ENCODE measurements at places on chromosomes 11 and 22. TPM values are rescaled to one million over a fixed set of nuclear protein-coding genes. Genes with fewer than 3 reads are reported as not detected.
A peak's percentile ranks its signal among the peaks of the same experiment; 100 is the strongest.

DNA sequence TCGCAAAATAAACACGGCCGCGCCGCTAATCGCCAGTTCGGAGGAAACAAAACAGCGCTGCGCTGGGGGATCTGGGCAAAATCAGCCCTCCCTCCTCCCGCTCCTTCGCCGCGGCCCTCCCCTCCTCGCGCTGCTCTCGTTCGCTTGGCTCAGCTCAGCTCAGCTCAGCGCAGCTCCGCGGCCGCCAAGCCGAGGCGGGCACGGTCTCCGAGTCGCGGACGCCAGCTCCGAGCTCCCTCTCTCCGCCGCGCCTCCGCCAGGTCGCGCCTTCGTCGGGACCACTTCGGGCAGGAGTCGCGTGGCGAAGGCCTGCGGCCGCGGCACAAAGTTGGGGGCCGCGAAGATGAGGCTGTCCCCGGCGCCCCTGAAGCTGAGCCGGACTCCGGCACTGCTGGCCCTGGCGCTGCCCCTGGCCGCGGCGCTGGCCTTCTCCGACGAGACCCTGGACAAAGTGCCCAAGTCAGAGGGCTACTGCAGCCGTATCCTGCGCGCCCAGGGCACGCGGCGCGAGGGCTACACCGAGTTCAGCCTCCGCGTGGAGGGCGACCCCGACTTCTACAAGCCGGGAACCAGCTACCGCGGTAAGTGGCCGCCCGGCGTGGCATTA, at the start of gene SPON1:
SPON1 (plus strand) TSS at position 162 of the 607 bp plus-strand sequence; CDS start at position 344, 182 bp downstream.
- H3K4me3 ChIP-seq = peak within 1 kb of the TSS; percentile 47
- peaks cover 48% of the 10 kb centered on the region for H3K27me3 ChIP-seq
- DNase-seq = no peak
- no peak within 1 kb of the TSS for H3K27ac ChIP-seq

KCNK4 gene
- not detected for total RNA-seq

GRCh38 chr22:49214976-49215375, 612.7 kb downstream of the BRD1 start:
- H3K4me1 ChIP-seq = no peaks in the 10 kb centered on the region
- no peak for DNase-seq
- no peak overlapping the region for H3K4me3 ChIP-seq
- H3K27me3 ChIP-seq = no peaks in the 10 kb centered on the region
- no peaks in the 10 kb centered on the region for H3K36me3 ChIP-seq

OR5M3 gene
- not detected for total RNA-seq

DNA sequence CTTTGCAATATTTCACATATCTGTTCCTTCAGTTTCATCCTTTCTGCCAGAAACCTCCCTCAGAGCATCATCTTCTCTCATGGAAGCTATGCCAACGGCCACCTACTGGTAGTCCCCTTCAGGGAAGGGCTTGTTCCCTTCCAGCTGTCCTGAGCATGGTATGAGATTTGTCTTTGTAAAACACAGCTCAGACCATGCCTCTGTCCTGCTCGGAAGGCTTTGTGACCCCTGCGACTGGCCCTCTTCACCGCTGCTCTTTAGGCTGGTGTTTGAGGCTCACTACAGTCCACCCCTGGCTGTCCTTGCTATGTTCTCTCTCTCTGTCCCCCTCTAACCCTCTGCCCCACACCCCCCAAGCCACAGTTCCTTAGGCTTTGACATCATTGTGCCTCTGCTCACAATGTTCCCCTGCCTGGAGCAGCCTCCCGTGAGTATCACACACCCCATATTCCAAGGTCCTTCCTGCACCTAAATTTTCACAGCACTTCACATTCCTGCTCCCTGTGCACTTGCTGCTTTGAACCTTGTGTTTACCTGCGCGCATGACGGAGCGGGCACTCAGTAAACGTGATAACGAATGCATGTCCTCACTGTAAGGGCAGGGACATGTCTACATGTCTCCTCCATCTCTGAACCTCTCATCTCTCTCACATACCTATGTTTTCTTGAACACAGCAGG, 24.0 kb upstream of the ACER3 start:
- no peak for DNase-seq
- H3K36me3 ChIP-seq = no peaks in the 10 kb centered on the region
- no peaks in the 10 kb centered on the region for H3K4me1 ChIP-seq
- H3K27me3 ChIP-seq = no peaks in the 10 kb centered on the region
- H3K4me3 ChIP-seq = no peak overlapping the region

DNA sequence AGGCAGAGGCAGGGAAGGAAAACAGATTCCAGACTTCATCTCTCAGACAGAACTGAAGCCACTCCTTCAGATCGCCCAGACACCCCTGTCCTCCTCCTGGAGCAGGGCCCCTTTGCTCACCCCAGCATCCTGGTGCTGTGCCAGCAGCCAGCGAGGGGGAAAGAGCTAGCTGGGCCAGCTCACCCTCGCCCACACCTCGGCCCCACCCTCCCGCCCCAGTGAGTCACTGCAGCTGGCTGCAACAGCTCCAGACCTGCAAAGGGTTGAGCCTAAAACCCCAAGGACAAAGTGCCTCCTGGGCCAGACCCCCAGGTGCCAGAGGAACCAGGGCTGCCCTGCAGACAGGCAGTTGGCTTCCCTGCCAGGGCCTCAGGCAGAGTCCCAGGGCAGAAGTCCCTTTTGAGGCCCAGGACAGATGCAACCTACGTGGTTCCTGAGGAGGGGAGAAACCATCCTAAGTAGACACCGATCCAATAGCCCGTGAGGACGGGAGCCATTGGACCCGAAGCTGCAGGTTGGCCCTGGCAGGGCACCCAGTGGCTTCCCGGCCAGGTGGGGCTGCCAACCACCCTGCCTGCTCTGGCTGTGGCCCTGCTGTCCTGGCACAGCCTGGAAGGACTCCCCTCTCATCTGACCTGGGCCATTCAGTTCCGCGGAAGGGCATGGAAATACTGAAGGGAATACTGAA, 7.2 kb downstream of the AHNAK start:
- peak overlapping the region; percentile 57 for H3K27ac ChIP-seq
- H3K4me1 ChIP-seq = peaks cover 64% of the 10 kb centered on the region
- H3K36me3 ChIP-seq = peaks cover 8% of the 10 kb centered on the region
- peak overlapping the region; percentile 38 for H3K4me3 ChIP-seq

C11orf21 gene
- total RNA-seq = 9.4 TPM

GRCh38 chr22:19844377-19845053, 10.2 kb downstream of the GNB1L start:
- H3K4me1 ChIP-seq = peaks cover 24% of the 10 kb centered on the region
- no peak for DNase-seq
- H3K4me3 ChIP-seq = no peak overlapping the region
- H3K36me3 ChIP-seq = peaks cover 9% of the 10 kb centered on the region
- H3K27ac ChIP-seq = no peak overlapping the region
- H3K27me3 ChIP-seq = no peaks in the 10 kb centered on the region

- DNase-seq = no peak
- no peaks in the 10 kb centered on the region for H3K4me1 ChIP-seq
- no peak overlapping the region for H3K27ac ChIP-seq
- no peak overlapping the region for H3K4me3 ChIP-seq
- H3K36me3 ChIP-seq = no peaks in the 10 kb centered on the region
- no peaks in the 10 kb centered on the region for H3K27me3 ChIP-seq
These were observed 16.0 kb upstream of the PICK1 start for GRCh38 chr22:38040953-38041759.

DNA sequence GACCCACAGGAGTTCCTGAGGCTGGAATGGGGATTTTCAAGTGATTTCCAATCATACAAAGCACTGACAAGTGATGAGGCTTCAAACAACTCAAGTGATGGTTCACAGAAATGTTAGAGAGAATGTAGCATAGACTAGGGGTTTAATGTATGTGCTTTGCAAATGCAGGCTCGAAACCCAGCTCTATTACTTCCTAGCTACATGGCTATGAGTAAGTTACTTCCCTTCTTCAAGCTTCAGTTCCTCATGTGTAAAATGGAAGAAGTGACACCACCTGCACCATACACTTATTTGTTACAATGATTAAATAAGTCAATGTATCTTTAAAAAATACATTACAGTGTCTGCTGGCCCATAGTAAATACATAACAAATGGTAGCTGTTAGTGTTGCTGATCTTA, 139.8 kb downstream of the CCDC81 start:
- peaks cover 3% of the 10 kb centered on the region for H3K4me1 ChIP-seq
- H3K36me3 ChIP-seq = no peaks in the 10 kb centered on the region
- no peaks in the 10 kb centered on the region for H3K27me3 ChIP-seq
- no peak for DNase-seq
- no peak overlapping the region for H3K27ac ChIP-seq
- no peak overlapping the region for H3K4me3 ChIP-seq

- peak; percentile 89 for DNase-seq
- H3K4me1 ChIP-seq = peaks cover 61% of the 10 kb centered on the region
- H3K27me3 ChIP-seq = no peaks in the 10 kb centered on the region
- H3K27ac ChIP-seq = peak within 1 kb of the TSS; percentile 97
- peak within 1 kb of the TSS; percentile 100 for H3K4me3 ChIP-seq
- H3K36me3 ChIP-seq = peaks cover 9% of the 10 kb centered on the region
These were observed at the start of gene NUP160 for GRCh38 chr11:47847892-47848699. TSS of gene NUP160 (minus strand) at chr11:47848350. CDS start at chr11:47848318, 32 bp downstream.

DNA sequence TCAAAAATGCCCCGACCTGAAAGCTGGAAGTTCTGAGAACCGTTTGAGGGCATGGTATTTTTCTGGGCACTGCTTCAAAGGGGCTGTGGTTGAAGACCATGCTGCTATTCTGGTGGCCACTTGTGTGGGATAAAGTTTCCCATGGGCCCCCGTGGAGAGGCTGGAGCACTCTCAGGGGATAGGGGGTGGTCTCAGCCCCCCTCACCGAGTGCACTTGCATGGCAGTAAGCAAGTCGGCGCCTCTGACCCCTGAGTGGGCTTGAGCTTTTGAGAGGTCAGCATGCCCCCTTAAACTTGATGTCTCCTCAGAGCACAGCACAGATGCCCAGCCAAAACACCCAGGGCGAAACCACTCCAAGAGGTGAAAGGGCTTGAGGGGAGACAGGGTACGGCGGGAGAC, 35.6 kb downstream of the TIMP3 start:
- no peak overlapping the region for H3K4me3 ChIP-seq
- DNase-seq = no peak

- no peaks in the 10 kb centered on the region for H3K4me1 ChIP-seq
- no peaks in the 10 kb centered on the region for H3K27me3 ChIP-seq
These were observed 47.9 kb upstream of the PPP2R1B start for GRCh38 chr11:111814106-111814505.

GRCh38 chr11:79165908-79166307, 274.9 kb downstream of the TENM4 start:
- DNase-seq = no peak
- no peak overlapping the region for H3K4me3 ChIP-seq
- no peaks in the 10 kb centered on the region for H3K27me3 ChIP-seq
- no peak overlapping the region for H3K27ac ChIP-seq
- no peaks in the 10 kb centered on the region for H3K4me1 ChIP-seq

GRCh38 chr11:113048820-113049768, 87.9 kb downstream of the NCAM1 start:
- H3K27ac ChIP-seq = no peak overlapping the region
- no peak overlapping the region for H3K4me3 ChIP-seq
- no peak for DNase-seq
- no peaks in the 10 kb centered on the region for H3K4me1 ChIP-seq
- no peaks in the 10 kb centered on the region for H3K27me3 ChIP-seq
- H3K36me3 ChIP-seq = no peaks in the 10 kb centered on the region

OR51B2 gene
- total RNA-seq = not detected

DNA sequence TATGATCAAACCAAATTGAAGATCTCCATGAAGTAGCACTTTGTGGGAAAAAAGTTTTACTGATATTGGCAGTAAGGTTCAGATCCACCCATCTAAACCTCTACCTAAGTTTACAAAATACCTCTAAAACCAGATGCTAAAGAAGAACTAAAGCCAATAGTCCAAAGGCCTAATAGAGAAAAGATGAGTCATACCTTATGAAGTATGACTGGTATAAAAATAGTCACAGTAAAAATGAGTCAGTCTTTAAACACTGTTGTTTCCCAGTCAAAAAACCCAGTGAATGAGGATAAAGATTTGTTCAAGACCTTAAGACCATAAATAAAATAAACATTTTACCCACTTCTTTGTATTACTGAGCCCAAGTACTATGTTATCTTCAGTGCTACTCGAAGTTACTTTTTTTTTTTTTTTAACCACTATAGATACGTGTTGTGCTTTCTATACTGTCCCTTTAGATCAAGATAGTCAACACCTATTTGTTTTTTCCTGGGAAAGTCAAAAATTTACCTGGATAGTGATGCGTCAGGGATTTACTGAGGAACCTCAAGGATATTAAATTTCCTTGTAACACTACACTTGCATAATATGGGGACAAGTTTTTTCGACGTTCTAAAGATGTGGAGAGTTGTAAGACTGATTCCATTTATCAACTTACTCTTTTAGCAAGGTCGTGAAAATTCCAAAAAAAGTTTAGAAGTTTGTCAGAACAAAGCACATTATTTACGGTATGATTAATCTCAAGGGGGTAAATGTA, 87.3 kb downstream of the CCDC73 start:
- no peaks in the 10 kb centered on the region for H3K4me1 ChIP-seq
- DNase-seq = no peak
- H3K36me3 ChIP-seq = no peaks in the 10 kb centered on the region
- H3K4me3 ChIP-seq = no peak overlapping the region
- H3K27ac ChIP-seq = no peak overlapping the region
- no peaks in the 10 kb centered on the region for H3K27me3 ChIP-seq

- no peak overlapping the region for H3K4me3 ChIP-seq
- DNase-seq = peak; percentile 26
- no peak overlapping the region for H3K27ac ChIP-seq
- no peaks in the 10 kb centered on the region for H3K27me3 ChIP-seq
These were observed 81.9 kb downstream of the UVRAG start for GRCh38 chr11:75896843-75897419.

DNA sequence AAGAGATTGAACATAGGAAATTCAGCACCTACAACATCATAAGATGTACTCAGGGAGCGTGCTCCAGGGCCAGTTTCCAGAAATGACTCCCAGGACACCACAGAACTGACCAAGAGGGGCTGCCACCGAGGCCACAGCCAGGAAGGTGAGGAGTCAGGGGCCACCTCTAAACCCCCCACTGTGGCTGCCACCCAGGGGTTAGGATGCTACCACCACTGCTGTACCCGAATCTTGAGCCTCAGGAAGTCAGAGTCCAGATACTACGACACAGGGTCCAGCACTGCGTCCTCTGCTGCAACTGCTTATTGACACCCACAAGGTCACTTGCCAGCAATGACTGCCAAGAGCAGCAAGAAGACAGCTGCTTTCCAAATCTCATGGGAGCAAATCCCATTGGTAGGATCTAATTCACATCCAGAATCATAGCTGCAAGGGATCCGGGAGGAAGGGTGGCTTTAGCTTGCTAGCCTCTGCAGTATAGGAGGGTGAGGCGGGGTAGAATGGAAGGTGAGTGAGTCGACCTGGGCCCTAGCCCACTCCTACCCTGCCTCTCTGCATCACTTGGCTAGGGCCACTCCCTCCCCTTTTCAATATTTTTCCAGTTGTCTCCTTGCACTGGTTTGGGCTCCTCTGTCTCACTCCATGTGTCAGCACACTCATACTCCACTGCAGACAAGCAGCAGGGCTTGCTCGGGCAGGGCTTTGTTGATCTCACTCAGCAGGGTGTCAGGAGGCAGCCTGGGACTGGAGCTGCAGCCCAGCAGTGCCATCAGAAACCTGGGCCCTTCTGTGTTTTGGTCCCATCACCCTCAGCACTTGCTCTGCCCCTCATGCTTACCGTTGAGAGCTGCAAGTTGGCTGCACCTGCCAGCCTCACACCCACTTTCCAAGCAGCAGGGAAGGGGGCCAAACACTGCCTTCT, 18.1 kb upstream of the CYTH4 start:
- H3K27ac ChIP-seq = no peak overlapping the region
- H3K4me1 ChIP-seq = peaks cover 37% of the 10 kb centered on the region
- no peak for DNase-seq
- H3K4me3 ChIP-seq = no peak overlapping the region

Data from CD8-positive, alpha-beta memory T cell (primary cell).